ENCODE measurements at places on chromosomes 2 and 18.

DNA sequence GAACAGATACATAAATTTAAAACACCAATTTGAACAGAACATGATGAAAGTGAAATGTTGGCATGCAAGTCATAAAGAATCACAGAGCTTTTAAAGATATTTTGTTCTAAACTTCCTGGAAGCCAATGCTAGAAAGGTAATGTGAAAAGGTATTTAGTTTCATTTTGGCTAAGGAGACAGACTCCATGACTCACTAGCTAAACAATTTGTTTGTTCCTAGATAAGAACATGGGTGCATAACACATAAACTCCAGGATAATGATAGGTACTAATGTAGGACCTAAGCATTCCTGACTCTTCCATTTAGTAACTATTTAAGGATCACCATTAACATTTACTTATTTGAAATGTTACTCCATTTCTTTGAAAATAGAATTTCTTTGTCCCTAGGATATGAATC is 292.5 kb upstream of the CNTNAP5 start:
- DNase-seq = no peak

DNA sequence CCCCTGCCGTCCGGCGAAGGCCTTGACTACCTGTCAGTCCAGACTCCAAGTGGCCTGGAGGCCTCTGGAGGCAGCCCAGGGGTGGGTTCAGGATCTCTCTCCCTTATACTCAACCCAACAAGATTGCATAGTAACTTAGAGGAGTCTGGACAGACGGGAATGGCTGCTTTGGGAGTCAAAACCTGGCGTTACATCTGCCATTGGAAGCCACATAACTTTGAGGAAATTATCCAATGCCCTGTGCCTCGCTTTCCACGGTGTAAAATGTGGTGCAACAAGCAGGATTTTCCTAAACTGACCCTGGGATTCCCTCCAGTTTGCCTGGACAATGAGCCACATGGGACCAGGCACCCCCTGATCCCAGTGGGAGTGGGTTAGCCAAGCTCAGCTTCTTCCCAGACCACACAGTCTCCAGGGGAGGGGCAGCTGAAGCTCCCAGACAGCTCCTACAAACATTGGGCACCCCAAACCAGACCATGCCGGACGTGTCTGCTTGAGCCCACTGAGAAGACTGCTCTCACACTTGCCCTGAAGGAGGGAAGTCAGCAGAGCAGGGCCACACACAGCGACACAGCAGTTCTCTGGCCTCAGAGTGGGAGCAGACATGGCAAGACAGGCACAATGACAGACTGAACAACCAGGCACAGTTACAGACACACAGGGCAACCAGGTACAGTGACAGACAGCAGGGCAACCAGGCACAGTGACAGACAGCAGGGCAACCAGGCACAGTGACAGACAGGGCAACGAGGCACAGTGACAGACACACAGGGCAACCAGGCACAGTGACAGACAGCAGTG is 65.6 kb upstream of the RAB6C start:
- no peak for DNase-seq

DNA sequence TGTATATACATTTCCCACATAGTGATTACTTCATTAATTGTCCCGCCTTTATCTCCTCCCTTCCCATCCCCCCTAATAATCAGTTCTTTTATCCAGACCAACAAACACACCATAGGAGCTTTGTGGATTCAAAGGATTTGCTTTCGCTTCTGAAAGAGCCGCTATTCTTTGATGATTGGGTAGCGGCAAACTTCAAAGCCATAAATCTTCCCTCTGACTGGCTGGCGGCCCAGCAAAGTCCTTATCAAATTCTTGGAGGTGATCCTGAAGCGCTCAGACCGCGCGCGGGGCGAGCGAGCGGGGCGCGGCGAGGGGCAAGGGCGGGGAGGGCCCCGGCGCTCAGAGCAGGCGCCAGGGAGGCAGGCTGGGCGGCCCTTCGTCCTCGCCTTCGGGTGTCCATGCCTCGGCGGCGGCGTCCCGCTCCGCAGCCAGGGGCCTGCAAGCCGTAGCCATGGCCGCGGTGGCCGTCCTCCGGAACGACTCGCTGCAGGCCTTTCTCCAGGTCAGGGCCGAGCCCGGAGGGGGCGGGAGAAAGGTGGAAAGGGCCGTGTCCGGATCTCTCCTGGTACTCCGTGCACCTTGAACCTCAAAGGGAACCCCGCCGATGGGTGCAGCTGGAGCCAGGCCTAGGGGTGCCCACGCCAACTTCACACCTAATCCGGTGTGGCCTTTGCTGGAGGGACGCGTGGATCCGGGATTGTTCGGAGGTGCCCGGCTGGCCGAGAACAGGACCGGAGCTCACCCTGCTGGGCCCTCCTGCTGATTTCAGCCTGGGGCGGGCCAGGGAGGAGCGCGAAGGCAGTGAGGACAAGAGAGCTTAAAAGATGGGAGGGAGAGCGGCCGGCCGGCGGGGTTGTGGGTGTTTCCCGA is at the start of gene SP5:
SP5 (plus strand) TSS at position 276 of the 870 bp plus-strand sequence; CDS start at position 452, 176 bp downstream.
- DNase-seq = peak; percentile 41

- no peak for DNase-seq
These were observed 28.4 kb downstream of the AFF3 start for GRCh38 chr2:100113990-100114433.

- no peak for DNase-seq
These were observed 110.3 kb downstream of the RAB3GAP1 start for GRCh38 chr2:135162377-135162776.

- no peak for DNase-seq
These were observed 371 bp upstream of the LCLAT1 start for GRCh38 chr2:30446602-30447148.

DNA sequence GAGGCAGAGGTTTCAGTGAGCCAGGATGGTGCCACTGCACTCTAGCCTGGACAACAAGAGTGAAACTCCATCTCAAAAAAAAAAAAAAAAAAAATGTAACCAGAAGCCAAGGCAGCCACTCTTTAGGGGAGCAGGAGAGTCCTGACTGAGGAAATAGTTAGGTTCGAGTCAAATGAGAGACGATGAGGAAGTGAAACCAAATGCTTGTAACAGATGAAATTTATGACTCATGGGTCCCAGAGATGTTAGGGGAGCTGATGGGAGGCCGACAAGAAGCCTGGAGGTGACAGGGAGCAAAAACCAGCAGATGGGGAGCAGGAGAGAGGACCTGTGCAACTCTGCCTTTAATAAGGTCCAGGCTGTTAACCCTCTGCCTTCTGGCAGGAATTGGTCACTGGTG is 756.1 kb upstream of the DDX18 start:
- no peak for DNase-seq

- peak; percentile 36 for DNase-seq
These were observed 3.5 kb upstream of the NEUROD1 start for GRCh38 chr2:181683518-181684453.

DNA sequence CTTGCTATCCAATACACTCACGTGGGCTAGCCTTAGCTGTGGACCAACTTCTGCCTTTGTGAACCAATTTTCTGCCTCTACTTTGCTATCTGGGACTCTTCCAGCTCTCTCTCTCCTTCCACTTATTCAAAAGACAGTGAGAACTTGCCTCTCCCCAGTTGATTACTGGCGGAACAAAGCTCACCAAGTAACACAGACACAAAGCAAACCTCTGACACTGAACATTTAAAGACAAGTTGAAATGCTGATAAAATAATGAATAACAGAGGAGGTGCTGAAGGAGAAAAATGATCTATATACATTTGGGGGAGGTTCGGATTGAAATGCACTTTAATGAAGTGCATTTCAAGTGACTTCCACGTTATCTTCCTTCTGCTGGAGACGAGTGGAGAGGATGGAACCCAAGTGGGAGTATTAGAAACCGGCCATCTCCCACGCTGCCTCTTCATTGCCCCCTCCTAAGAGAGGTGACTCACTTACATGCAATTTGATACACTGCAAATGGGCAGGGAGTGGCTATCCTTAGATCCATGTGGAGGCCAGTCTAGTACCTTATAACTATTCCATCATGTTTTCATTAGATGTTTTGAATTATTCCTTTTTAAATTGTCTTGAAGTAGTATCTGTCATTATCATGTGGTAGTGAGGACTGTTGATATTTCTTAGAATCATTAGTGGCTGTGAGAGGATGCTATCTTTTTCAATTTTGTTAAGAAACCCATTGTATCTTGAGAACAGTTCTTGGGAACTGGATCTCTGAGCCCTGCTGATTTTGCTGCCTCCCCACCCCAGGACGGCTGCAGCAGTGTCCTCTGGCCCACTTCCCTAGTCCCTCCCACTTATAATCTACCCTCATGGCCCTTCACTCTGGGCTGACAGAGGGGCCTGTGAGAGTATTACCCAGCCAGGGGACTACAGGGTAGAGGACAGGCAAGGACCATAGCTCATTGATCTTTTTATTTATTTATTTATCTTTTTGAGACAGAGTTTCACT is 6.0 kb upstream of the GLI2 start:
- no peak for DNase-seq

- no peak for DNase-seq
These were observed 112.8 kb upstream of the EML6 start for GRCh38 chr2:54610700-54611099.

DNA sequence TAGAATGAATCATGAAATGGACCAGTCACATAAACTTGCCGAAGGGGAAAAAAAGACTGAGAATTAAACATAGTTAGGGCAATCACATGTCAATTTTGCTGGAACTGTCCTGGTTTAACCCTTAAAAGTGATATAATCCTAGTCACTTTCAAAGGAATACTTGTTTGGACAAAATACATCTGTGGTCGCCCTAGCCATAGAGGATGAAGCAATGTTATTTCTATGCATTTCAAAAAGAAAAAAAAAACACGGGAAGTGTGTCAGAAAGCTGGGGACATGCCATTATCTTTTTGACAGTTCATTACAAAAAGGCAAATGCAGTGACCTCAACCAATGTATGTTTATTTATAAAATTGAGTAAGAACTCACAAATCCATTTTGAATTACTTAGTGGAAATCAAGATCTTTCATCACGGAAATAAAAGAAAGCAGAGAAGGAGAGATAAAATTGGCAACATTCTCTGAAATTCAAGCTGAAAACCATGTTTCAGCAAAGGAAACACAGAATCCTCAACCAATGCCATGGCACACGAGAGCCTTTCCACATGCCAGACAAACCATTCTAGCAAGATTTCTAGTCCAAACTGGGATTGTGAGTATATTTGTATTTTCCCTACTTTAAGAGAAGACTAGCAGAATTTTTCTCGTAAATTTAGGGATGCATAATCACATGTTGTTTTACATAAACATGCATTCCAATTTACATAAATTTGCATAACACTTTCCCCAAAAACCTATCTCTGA is 854.3 kb upstream of the ACVR2A start:
- DNase-seq = no peak

DNA sequence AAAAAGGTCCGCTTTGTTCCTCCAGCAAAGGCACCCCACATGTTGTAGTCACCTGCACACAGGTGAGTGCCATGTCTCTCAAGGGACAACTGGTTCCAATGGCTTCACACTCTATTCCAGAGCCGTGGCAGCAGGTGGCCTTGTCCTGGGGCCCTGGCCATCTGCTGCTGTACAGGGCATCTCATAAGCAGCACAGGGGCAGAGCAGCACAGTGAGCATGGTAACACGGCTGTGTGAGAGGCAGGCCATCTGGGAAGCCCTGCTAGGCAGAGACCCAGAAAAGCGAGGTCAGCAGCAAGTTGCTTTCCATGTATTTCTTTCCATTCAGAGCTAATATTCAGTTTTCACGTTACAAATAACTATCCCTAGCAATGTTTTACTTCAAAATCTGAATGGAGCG is 54.7 kb downstream of the CMPK2 start:
- no peak for DNase-seq

DNA sequence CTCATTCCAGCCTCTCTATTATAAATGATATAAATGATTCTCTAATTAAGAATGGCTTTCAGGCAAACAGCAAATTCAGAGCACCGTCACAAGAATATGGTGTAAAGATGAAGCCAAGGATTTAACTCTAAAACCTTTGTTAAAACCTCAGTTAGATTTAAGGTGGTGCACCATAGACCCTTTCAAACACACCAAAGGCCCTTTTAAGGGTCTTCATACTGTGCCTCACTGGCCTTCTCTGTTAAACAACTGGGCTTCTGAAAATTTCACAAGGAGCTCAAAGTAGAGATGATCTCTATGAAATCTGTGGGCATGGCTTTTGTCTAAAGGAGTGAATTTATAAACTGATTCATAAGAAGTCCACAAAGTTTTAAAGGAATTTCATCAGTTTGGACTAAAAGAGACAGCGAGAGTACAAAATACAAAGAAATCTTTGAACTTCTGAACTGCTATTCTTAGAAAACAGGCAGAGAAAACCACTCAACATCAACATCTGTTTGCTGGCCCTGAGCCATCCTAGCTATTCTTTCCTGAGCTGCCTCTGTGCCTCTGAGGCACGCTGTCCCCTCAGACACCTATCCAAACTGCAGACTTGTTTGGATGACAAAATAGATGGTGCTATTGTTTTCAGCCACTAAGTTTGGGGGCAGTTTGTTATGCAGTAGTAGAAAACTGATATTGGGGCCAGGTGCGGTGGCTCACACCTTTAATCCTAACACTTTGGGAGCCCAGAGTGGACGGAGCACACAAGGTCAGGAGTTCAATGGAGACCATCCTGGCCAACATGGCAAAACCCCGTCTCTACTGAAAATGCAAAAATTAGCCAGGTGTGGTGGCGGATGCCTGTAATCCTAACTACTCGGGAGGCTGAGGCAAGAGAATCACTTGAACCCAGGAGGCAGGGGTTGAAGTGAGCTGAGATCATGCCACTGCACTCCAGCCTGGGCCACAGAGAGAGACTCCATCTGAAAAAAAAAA is 72.9 kb upstream of the MYCN start:
- no peak for DNase-seq

- no peak for DNase-seq
These were observed 167.9 kb downstream of the TCF4 start for GRCh38 chr18:55419947-55420664.

GRCh38 chr2:163658556-163658955 is 77.3 kb downstream of the FIGN start:
- no peak for DNase-seq

DNA sequence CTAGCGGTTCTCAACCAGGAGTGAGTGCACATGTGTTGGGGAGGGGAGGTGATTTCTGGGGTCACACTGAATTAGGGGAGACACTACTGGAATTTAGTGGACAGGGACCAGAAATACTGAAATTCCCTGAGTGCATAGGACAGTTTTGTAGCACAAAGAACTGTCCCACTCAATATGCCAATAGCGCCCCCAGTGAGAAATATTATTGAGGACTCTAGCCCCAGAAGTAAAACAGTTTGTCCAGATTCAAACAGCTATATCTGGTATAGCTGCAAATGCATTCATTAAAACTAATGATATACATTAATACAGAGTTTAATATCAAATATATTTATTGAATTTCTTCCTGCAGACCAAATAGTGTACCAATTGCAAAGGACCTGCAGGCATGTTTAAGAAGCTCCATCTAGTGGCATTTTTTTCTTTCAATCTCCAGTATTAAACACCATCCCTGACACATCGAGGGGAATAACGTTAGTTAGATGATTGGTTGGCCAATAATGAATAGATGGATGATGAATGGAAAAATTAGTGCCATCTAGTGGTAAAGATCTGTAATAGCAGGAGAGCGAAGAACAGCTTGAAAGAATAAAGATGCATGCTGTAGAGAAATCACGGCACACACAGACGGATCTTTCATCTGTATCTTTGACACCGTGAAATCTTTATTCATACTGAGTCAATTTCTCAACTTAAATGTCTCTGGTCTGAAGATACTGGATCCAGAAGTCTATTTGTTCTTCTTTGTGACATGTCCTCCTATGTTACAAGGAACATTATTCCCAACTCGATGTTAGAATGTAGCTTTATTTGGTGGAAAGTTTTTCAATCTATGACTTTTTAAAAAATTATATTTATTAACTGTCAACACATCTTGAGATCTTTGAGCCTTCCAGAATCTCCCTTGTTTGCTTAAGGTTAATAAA is 62.5 kb downstream of the DHRS9 start:
- DNase-seq = no peak

- DNase-seq = no peak
These were observed 19.8 kb upstream of the ATOH8 start for GRCh38 chr2:85734015-85734414.

Data from stimulated activated CD4-positive, alpha-beta T cell treated with anti-CD3 and anti-CD28 coated beads, Interleukin-15, amount 100 ng/mL, for 24 hours (primary cell).